ENCODE measurements at places on chromosomes 1 and 21.

DNA sequence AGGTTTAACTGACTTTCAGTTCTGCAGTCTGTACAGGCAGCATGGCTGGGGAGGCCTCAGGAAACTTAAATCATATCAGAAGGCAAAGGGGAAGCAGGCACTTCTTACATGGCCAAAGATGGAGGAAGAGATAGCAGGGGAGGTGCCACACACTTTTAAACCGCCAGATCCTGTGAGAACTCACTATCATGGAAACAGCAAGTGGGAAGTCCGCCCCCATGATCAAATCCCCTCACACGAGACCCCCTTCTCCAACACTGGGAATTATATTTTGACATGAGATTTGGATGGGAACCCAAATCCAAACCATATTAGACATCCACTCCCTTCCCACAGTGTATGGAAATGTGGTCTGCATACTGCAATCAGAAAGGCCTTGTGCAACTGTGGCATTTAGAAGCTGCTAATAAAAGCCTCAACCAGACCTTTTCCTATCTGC is 148.2 kb downstream of the FCRL5 start:
- DNase-seq = no peak

GRCh38 chr1:218546314-218546713 is 201.2 kb downstream of the TGFB2 start:
- no peak for DNase-seq

DNA sequence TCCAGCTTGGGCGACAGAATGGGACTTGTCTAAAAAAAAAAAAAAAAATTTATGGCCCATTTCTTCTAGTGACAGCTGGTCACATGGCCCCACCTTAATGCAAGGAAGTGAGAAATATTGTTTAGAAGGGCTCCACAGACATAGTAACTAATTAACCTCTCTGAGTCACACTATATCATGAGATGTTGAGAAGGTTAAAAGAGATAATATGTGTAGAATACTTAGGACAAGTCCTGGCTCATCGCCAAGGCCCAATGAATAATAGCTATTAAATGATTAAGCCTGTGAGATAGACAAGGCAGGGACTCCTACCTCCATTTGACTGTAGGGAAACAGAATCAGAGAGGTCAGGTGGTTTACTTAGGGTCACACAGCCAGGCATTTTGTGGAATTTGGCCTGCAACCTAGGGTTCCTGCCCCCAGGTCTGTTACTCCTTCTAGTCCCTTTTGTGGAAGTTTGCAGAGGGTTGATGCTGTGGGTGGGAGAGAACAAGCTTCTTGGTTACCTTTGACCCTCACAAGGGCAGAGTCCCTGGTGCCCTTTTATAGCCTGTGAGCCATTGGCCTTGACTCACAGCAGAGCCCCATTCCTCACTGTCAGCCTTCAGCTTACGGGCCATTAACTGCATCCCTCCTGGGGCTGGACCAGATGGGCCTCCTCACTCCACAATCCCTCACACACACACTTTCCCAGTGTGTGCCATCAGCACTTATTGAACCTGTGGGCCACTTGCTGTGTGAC is 48.5 kb downstream of the OPRD1 start:
- DNase-seq = no peak

GRCh38 chr1:172470149-172470548 is 26.3 kb upstream of the PIGC start:
- DNase-seq = no peak

- DNase-seq = no peak
Observed at GRCh38 chr1:154607106-154607608, 829 bp downstream of the ADAR start.

DNA sequence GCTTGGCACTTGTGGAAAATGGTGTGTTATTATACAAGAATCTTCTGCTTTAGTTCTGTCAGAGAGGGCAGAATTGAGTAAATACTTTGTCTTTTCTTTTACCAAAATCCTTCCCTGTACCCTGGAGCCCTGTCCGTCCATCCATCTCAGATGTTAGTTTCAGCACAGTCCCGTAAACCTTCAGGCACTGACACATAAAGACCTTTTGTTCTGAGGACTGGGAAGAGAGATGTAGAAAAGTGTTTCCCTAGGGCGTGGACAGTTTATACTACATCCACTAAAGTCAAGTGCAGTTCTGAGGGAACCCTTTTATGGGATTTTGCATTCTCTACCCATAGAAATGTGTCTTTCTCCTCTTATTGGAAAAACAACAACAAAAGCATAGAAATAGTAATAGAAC is 162.4 kb downstream of the PDE4B start:
- DNase-seq = no peak

- no peak for DNase-seq
Observed at GRCh38 chr1:214990619-214991018, 91.9 kb upstream of the KCNK2 start.

DNA sequence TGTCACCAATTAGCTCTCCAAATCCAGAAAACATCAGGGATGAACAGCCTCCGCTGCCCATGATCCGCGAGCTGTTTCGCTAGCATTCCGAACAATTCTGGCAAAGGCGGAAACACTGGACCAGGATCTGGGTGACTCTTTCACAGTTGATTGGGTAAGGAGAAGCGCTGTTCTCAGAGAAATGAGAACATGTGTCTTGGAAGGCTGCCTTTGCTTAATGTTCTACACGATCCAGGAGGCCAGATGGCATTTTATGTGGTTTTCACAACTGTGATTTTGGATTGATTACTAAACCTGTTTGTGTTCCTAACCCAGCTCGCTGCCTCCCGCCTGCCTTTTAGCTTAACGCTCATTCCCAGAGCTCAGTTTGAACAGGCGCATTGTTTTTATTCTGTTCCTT is 144.0 kb downstream of the KIF26B start:
- DNase-seq = no peak

DNA sequence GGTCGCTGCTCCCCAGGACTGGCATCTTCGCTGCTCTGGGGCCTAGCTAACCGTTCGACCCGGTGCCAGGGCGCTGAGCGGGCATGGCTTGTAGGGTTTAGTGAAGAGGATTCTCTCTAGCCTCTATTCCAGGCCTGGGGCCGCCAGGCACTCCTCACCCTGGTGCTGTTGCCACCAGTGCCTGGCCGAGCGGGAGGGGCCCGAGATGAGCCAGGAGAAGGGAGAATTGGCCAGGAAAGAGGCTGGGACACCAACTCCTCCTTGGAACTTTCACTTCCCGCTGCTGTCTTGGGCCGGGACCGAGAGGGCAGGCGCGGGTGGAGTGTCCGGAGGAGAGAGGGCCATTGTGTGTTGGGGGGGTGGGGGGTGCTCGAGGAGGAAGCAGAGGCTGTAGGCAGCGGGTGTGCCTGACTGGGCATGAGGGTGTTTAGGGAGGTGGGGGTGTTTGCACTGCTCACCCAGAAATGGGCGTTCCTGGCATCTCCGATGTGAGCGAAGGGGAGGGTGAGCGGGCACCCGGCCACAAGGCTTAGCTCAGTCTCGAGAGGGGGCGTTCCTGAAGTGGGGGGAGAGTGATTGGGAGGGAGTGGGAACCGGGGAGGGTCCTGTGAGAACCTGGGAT is 772 bp downstream of the ADAM15 start:
- DNase-seq = peak; percentile 10

DNA sequence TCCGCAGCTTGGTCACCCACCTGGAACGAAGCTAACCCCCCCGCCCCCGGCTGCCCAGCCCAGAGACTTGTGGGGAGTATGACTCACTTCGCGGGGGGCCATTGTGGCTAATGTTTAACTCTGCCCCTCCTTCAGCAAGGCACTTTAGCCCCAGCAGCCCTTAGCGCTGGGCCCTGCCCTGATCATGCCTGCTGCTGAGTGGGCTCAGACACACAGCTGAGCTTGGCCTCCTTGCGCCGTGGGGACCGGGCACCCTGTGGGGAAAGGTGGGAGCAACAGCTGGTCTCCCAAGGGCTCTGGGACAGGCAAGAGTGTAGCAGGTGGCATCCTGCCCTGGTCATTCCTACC is 6.3 kb upstream of the LAD1 start:
- no peak for DNase-seq

- DNase-seq = no peak
Observed at GRCh38 chr1:117630423-117630998, 24.7 kb downstream of the TENT5C start.

DNA sequence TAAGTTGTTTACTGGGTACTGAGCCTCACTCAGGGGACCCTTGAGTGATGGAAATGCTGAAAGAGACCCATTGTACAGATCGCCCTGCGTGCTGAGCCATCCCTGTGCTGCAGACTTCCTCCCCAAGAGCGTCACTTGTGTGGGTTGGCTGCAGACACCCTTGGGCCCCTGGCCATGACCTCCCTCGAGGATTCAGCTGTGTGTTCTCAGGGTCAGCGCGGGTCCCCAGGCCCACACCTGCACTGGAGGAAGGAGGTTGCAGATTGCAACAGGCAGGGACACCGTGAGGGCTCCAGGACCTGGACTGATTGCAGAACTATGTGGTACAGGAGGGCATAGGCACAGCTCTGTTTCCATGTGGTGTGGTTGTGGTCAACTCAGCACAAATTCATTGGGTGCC is 4.4 kb downstream of the SNAP47 start:
- no peak for DNase-seq
